ENCODE measurements at places on chromosomes 3 and 15.

DNA sequence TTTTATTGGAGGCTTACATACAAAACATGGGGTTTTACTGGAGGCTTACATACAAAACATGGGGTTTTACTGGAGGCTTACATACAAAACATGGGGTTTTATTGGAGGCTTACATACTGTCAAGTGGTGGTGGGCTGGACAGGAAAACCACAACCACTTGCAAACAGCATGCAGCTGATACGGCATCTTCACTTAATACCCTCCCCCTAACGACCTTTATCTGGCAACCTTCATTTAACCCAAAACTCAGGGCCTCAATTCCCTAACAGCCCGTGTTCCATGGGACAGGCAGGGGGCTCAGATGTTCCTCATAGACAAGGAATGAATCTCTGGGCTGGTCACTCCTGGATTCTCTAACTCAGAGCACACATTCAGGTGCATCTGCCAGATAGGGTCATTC is 137.1 kb downstream of the CD47 start:
- DNase-seq, result no peak

- no peak for DNase-seq
These were observed 10.9 kb downstream of the PXYLP1 start for GRCh38 chr3:141242377-141243092.

DNA sequence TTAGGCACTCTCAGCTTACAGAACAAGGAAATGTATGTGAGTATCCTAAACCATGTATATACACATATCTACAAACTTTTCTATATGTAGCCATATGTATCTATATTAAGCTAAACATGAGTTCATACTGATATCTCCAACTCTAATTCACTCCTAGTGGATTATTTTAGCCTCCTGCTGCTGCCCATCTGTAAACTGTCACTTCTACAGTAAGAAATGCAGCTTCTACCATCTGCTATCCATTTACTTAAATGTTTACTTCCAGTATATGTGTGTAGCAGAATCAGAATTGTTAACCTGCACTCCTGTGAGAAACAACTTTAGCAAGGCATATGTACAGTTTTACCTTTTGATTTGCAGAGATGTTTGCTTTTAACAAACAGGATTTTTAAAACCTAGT is 478.5 kb upstream of the CBLB start:
- no peak for DNase-seq

- no peak for DNase-seq
These were observed 18.8 kb downstream of the DPPA2 start for GRCh38 chr3:109297496-109297895.

GRCh38 chr15:29770796-29771195 is 51.5 kb downstream of the TJP1 start:
- DNase-seq, result no peak
